IgD-negative memory B cell (primary cell): ENCODE measurements at places on chromosomes 5 and 9. TPM values are rescaled to one million over a fixed set of nuclear protein-coding genes. Genes with fewer than 3 reads are reported as not detected.

LHX6 gene
- polyA plus RNA-seq, result not detected

PCDHA9 gene
- polyA plus RNA-seq, result not detected

NFIB gene
- polyA plus RNA-seq, result not detected

SYK gene
- 314 TPM for polyA plus RNA-seq

FBXO10 gene
- polyA plus RNA-seq, result 15.1 TPM
